ENCODE measurements at places on chromosomes 1 and 21.

GRCh38 chr1:211356723-211357407, 30.2 kb downstream of the TRAF5 start:
- DNase-seq, result no peak

GRCh38 chr1:207651583-207651982, 6.7 kb downstream of the CR1L start:
- no peak for DNase-seq

GRCh38 chr1:156795787-156796186, 20.9 kb downstream of the SH2D2A start:
- no peak for DNase-seq

- DNase-seq, result no peak
Observed at GRCh38 chr1:18735224-18735997, 104.8 kb downstream of the PAX7 start.

DNA sequence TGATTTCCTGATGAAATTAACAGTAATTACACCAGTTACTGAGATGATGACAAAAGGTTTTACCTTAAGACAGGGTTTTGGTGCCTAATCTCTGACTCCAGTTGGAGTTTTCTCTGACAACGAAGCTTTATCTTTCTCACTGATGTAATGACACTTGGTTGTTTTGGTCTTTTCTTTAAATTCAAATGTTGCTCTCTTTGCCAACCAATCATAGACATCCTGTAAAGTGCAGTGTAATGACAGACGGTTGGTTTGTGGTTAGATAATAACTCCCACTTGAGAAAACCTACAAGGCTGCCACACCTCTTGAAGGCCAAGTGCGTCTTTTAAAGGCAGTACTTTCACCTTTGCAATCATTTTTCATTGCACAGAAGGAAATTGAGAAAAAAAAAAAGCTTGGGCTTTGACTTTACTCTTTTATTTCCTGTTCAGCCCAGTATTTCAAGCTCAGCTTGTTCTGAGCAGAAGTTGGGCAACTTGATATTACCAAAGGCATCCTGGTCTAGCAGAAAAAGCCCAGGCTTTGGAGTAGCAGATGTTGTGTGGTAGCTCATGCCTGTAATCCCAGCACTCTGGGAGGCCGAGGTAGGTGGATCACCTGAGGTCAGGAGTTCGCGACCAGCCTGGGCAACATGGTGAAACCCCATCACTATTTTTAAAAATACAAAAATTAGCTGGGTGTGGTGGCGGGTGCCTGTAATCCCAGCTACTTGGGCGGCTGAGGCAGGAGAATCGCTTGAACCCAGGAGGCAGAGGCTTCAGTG, 14.9 kb downstream of the PDIK1L start:
- peak; percentile 51 for DNase-seq

DNA sequence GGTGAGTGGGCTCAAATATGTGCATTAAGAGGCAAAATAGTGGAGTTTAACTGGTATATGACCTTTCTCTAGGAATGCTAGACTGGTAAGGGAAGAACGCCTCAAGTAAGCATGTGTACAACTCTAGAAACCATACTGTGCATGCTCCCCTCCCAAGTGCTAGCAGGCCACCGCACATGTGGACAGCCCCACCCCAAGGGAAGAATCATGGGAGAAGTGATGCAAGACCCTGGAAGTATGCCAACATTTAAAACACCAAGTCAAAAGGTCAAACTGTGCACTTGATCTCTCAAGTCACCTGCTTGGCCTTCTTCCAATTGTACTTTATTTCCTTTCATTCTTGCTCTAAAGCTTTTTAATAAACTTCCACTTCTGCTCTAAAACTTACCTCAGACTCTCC, 120.4 kb downstream of the WDR3 start:
- DNase-seq, result no peak

GRCh38 chr1:4027008-4027407, 126.9 kb upstream of the C1orf174 start:
- no peak for DNase-seq

- DNase-seq, result peak; percentile 85
Observed at GRCh38 chr21:45309069-45309986, 21.6 kb upstream of the POFUT2 start.

DNA sequence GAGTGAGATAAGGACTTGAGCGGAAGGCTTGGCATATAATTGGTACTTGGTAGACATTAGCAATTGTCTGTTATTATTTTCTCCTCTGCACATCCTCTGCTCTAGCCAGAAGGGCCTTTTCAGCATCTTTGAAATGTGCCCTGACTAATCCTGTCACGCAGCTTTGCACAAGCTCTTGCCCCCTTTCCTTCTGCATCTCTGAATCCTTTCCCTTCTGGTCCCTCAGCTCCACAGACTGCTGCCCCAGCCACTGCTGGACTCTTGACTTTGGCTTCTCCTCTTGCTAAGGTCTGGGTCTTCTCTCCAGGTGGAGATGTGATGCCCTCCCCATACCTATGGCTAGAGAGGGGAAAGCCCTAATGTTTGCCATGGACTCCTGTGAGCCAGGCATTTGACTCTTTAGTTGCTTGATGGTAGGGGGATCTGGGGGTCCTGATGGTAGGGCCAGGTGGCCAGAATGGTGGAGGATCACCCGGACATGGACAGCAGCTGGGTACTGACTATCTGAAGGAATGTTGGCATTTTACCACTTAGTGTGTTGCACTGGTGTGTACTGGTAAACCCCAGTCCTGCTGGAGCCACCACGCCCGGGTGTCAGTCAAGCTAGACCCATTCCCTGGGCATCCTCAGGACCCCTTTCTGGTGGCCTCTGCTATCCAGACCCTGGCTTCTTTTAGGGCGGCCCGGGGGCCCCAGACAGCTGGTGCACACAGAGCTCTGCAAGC, 4.4 kb downstream of the HPCA start:
- DNase-seq, result no peak

All from HAP-1 (cell line).